ENCODE measurements at places on chromosomes 5 and 9.

DNA sequence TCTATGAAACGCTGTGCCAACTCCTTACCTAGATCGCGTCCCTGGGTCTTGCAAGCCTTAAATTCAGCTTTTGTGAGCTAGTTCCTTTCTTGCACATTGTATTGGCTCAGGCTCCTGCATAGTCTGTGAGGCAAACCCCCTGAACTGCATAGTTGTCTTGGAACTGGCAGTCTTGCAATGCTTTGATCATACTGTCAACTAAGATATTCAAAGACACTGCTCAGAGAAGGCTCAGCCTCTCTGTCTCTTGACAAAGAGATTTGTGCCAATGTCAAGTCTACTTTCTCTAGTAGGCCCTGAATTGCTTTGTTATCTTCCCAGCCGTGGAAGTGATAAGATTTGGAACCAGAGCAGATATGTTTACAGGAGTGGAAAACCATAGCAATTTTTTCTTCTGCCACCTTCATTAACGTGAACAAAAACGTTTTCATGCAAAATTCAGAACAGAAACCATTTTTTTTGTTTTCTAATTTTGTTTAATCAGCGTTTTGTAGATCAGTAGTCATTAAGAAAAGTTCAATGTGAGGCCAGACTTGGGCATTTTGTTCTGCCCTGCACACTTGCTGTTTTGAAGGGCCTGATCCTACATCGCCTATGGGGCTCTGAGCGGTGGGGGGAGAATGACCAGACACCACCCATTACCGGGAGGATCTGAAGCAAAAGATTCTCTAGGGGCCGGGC is 27.6 kb upstream of the ENTREP1 start:
- no peak for DNase-seq

- no peak for DNase-seq
Observed at GRCh38 chr9:101275769-101276250, 109.0 kb downstream of the BAAT start.

DNA sequence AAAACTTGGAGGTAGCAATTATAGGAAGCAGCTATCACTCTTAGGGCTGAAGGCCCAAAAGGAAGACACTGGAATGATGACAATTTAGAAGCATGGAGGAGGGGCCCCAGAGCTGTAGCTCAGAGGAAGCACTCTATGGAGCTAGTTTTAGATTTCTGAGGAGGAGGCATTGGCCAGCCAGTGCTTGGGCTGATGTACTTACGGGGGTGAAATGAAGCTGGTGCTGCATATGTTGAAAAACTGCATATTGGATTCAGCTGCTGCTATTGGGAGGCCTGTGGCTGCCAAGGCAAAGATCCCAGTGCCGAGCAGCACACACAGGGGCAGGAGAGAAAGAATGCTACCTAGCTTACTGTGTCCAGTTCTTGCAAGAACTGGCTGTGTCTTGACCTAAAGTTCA is 53.9 kb upstream of the HMHB1 start:
- DNase-seq: no peak

- DNase-seq: no peak
Observed at GRCh38 chr5:40384782-40385390, 294.8 kb upstream of the PTGER4 start.

DNA sequence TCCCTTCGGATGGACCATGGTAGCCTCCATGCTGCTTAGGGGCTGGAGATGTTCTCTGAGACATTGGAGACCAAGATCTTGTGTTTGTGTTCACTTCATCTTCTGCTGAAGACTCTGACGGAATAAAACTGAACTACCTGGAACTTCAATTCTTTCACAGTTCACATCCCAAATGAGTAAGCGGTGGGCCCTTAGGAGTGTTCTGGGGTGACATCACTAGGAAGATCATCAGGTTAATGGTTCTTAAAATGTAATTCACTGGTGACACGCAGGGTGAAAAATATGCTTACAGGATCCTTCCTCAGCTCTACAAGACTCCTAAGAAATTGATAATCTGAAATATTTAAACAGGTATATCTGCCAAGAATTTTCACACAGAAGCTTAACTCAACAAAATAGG is 561.5 kb downstream of the SEMA5A start:
- DNase-seq: no peak

- DNase-seq: no peak
Observed at GRCh38 chr5:5886812-5887486, 464.5 kb downstream of the ICE1 start.

DNA sequence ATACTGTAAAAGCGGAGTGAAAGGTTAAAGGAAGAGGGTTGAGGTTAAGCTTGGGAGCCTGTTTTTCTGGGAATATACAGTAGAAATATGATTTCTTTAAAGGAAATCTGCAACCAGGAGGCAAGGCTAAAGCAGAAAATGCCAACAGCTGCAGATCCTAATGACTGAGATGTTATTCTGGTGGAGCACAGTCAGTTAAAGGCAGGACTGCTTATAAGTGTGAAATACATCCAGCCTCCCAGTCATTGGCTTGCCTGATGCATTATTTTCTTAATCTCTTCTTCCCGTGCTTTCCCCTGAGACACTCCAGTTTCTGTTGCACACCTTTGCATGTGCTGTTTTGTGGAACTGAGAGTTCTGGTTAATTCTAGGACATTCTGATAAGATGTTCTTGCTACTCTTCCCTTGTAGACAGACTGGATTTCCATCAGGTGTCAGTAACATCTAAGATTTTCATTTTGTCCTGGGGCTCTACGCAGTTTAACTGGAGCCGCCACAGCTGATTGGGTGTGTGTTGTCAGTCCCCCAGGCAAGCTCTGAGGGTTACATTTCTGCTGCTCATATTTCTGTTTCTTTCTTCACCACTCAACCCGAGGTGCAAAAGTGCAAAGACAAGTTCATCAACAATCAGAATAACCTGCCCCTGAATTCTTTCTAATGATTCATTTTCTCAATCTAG is 44.4 kb downstream of the CAST start:
- no peak for DNase-seq

- no peak for DNase-seq
Observed at GRCh38 chr5:6659941-6660684, 26.9 kb downstream of the SRD5A1 start.

GRCh38 chr9:88593537-88594185 is 58.7 kb downstream of the NXNL2 start:
- peak; percentile 31 for DNase-seq

DNA sequence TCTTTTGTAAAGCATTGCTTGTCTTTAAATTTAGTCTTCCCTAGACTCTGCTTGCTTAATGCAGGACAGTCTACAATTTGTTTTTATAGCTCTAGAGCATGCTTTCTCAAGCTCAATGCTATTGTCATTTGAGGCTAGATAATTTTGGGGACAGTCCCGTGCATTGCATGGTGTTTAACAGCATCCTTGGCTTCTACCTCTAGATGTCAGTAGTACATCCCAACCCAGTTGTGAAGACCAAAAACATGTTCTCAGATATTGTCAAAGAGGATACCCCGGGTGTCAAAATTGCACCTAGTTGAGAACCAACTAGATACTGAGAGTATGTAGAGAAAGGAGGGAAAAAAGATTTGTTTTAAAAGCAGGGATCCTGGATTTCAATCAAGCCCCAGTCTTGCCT is 277.5 kb downstream of the CEMIP2 start:
- DNase-seq: no peak

DNA sequence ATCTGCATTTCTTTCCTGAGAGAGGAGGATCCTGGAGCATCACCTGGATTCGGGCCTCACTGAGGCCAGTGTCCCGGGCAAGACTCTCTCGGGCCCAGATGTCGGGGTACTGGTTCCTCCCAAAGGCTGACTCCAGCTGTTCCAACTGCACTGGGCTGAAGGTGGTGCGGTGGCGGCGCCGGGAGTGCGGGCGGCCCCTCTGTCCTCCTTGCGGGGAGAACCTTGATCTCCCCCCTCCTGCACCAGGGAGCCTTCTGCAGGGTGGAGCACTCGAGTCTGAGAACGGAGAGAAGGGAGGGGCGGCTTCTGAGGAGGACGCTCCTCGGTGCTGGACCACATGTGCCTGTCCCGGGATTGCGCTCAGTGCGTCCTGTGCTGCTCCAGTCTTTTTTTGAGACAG is 2.0 kb downstream of the PROP1 start:
- no peak for DNase-seq

- no peak for DNase-seq
Observed at GRCh38 chr5:76380346-76381066, 22.6 kb upstream of the IQGAP2 start.

DNA sequence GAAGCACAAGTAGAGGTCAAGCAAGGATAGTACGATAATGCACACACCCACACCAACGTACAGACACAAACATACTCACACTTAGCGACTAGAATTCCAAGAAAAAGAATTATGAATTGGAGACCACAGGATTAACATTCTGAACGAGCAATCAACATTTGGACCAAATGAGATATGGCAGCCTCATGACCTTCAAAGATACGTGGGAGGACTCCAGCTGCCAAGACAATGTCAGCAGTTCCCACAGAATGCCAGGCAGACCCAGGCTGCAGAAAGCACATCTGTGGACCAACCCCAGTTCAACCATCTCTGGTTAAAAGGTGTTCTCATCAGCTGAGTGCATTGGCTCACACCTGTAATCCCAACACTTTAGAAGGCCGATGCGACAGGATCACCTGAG is 187.6 kb upstream of the GRAMD2B start:
- no peak for DNase-seq

GRCh38 chr9:135135929-135136315 is 48.5 kb downstream of the OLFM1 start:
- no peak for DNase-seq

GRCh38 chr9:105245029-105245890 is 809 bp downstream of the SLC44A1 start:
- DNase-seq: no peak

DNA sequence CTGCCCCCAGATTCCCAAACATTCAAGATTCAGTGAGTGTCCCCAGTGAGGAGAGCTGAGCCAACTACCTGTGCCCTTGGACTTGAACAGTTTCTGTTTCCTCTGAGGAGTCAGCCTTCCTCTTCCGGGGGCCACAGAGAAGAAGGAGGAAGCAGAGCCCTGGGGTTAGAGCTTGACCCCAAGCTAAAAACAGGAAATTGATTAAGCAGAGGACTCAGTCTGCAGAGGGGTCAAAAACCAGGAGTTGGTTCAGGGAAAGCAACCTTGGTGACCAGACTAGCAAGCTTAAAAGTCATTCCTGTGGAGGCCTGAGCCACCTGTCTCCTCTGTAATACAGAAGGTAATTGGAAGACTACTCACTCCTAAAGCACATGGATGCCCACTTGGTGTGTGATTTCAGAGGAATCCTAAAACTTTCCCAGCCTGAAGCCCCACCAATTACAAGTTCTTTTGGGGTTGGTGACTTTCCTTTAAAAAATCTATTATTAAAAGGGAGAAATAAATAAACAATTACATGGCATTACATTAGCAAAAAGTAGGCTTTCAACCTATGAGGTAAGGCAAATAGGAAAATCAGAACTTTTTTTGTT is 64.2 kb upstream of the SELENOP start:
- no peak for DNase-seq

- no peak for DNase-seq
Observed at GRCh38 chr5:96503501-96504236, 70.6 kb upstream of the PCSK1 start.

- no peak for DNase-seq
Observed at GRCh38 chr5:97751540-97751939, 568.5 kb upstream of the RIOK2 start.

GRCh38 chr5:17079562-17079961 is 137.9 kb upstream of the BASP1 start:
- peak; percentile 94 for DNase-seq

DNA sequence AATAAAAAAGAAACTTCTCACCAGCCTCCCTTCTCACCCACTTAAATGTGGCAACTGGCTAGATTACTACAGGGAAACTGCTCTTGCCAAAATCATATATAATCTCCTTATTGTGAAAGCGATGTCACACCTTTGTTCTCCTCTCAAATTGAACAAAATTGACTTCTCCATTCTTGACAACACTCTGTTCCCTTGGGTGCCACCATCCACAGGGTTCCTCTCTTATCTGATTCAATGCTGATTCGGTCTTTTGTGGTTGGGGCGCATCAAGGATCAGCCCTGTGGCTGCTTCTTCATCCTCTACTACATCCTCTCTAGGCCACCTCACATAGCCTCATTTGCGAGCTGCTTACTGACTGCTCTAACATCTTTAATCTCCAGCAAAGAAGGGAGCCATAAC is 86.1 kb downstream of the EDIL3 start:
- no peak for DNase-seq

- DNase-seq: peak; percentile 78
Observed at GRCh38 chr5:74127381-74128320, 501.7 kb downstream of the ARHGEF28 start.

GRCh38 chr9:135950135-135950682 is 11.0 kb downstream of the UBAC1 start:
- no peak for DNase-seq
